ENCODE measurements at places on chromosomes 12 and 14. TPM values are rescaled to one million over a fixed set of nuclear protein-coding genes. Genes with fewer than 3 reads are reported as not detected.

LBHD2 gene
- not detected for total RNA-seq

BMP4 gene
- 8.6 TPM for total RNA-seq

IRAK4 gene
- 14.0 TPM for total RNA-seq

NRXN3 gene
- total RNA-seq, result under 0.01 TPM

USP44 gene
- total RNA-seq, result 0.79 TPM

C12orf50 gene
- 0.13 TPM for total RNA-seq

TMEM233 gene
- 0.26 TPM for total RNA-seq

PLD4 gene
- 0.13 TPM for total RNA-seq

TAMALIN gene
- 6.2 TPM for total RNA-seq

CLEC2A gene
- total RNA-seq, result not detected

CARMIL3 gene
- total RNA-seq, result under 0.01 TPM

NID2 gene
- 382 TPM for total RNA-seq

RNF34 gene
- 98.6 TPM for total RNA-seq

ACSS3 gene
- 33.6 TPM for total RNA-seq

KRT6C gene
- total RNA-seq, result not detected

TSPAN11 gene
- 0.26 TPM for total RNA-seq

KRT5 gene
- 0.53 TPM for total RNA-seq

EML1 gene
- total RNA-seq, result 55.2 TPM

TCL1B gene
- total RNA-seq, result not detected

ACTR10 gene
- total RNA-seq, result 55.4 TPM

JPH4 gene
- total RNA-seq, result not detected

ANG gene
- 7.8 TPM for total RNA-seq

WASHC3 gene
- total RNA-seq, result 119 TPM

GLS2 gene
- 0.13 TPM for total RNA-seq

EIF2S1 gene
- total RNA-seq, result 261 TPM

DNAJC22 gene
- 4.9 TPM for total RNA-seq

EXD2 gene
- 16.6 TPM for total RNA-seq

SP7 gene
- total RNA-seq, result 0.12 TPM

ERP29 gene
- total RNA-seq, result 73.7 TPM

IQSEC3 gene
- total RNA-seq, result under 0.01 TPM

OR6J1 gene
- total RNA-seq, result not detected

LRTM2 gene
- not detected for total RNA-seq

PLEKHA5 gene
- total RNA-seq, result 22.8 TPM

CACNB3 gene
- 20.7 TPM for total RNA-seq

SIRT4 gene
- total RNA-seq, result 0.79 TPM

RTL1 gene
- total RNA-seq, result not detected

ANO2 gene
- total RNA-seq, result 0.13 TPM

HCAR3 gene
- total RNA-seq, result not detected

UBR7 gene
- 49.1 TPM for total RNA-seq

Measured in aortic smooth muscle cell (primary cell).